ENCODE measurements at places on chromosomes 3 and 15.

DNA sequence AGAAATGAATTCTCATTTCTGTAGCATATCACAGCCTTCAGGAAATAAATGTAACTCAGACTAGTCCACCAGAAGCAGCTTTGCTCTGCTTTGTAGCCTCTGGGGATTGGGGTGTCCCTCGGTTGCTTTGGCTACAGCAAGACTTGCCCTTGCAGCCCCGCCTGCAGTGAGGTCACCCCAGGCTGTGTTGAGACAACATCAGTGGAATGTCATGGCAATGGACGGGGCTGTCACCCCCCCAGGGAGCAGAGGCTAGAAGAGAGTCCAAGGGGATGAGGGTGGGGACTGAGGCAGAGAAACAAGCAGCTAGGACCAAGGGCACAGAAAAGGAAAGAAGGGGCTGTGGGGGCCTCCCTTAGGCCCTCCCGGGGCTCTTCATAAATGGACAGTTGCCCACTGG is 854 bp downstream of the CLEC3B start:
- no peak for DNase-seq

GRCh38 chr3:152319831-152320617 is 51.3 kb downstream of the MBNL1 start:
- no peak for DNase-seq

DNA sequence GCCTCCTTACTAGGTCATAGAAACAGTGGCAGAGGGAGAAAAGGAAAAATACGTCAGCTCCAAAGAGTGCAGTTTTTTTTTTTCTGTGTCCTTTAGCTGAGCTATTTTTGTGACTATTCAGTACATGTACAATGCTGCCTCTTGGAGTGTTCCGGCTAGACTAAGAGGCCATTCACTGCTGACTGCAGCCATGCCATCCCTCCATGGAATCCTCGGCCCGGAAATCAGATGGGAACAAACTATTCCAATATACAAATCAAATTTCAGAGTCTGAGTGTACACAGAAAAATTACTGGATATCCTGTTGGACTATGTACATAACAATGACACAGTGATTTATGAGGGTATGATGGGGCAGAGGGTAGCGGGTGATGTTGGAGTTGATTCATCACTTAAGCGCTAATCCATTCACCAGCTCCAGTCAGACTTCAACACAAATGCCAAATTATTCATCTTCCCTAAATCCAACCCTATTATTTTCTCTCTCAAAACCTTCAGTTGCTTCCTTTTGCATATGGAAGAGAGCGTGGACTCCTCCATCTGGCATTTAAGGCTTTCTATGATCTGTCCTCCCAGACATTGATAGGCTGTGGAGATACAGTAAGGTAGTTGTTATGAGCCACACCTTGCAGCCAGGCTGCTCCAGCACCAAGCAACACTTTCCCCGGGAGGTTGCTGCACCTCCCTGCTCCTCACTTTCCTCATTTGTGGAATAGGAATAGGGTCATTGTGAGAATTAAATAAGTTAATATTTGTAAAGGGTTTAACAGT is 109.1 kb downstream of the LPP start:
- no peak for DNase-seq

GRCh38 chr3:28601291-28601690 is 252.7 kb upstream of the AZI2 start:
- DNase-seq = no peak

DNA sequence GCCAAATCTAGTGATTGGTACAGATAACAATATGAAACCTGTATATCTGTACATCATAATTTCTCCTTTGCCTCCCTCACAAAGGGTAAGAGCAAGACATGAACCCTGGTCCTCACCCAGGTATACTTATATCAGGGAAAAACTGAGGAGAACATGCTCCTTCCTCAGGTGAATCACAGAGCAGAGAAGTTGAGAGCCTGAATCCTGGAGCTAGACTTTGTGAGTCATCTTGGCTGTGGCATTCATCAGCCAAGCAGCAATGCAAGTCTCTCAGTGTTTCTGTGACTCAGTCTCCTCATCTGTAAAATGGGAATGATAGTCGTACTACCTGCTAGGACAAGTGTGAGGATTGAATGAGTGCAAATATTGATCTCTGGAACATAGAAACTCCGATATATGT is 165.7 kb upstream of the ADAMTS9 start:
- DNase-seq = no peak

DNA sequence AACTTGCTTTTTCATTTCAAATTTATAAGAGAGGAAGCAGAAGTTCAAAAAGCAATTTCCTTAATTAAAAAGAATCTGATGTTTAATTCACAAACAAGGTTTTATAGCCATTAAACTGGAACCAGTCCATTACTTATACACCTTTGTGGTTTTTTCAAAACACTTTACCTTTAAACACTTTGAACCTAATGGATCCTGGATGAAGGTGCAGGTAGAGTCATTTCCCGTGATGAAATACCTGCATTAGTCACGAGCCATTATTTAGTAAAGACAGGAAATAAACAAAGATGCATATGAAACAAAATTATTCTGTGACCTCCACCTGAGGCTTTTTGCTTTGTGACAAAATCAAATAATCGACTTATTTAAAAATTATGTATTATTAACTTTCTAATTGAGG is 341.7 kb upstream of the UBE2E2 start:
- DNase-seq = no peak

DNA sequence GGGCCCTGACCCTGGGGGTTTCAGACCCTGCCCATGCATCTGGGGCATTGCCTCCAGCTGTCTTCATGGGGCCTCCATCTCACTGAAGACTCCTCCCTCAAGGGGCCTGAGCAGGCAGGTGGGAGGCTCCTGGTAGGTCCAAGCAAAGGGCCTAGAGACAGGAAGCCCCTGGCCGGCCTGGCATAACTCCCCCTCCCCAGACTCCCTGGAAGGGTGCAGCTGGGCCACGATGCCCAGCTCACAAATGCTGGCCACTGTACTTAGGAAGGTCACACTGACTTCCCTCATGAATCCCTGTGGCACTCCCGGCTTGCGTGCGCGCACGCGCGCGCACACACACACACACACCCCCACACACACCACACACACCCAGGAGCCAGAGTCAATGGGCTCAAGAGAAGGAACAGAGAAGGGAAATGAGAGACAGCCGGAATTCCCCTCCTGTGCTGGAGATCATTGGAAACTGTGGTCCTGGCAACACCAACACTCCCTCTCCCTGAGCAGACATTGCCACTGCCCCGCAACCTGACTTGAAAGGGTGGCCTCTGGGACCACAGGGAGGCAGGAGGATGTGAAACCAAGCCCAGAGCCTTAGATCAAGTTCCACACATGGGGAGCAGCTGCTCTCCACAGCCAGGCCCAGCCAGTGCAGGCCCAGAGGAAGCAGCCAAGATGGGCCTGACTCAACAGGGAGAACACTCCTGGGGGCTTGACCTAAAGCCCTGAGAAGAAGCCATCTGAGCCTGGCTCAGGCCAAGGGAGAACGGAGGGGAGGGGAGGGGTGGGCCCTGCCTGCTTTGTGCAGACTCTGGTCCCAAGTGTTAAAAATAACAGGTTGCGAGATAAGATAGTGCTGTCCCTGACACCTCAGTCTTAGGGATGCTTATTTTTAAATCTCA is 69.7 kb downstream of the SCN5A start:
- DNase-seq = no peak

DNA sequence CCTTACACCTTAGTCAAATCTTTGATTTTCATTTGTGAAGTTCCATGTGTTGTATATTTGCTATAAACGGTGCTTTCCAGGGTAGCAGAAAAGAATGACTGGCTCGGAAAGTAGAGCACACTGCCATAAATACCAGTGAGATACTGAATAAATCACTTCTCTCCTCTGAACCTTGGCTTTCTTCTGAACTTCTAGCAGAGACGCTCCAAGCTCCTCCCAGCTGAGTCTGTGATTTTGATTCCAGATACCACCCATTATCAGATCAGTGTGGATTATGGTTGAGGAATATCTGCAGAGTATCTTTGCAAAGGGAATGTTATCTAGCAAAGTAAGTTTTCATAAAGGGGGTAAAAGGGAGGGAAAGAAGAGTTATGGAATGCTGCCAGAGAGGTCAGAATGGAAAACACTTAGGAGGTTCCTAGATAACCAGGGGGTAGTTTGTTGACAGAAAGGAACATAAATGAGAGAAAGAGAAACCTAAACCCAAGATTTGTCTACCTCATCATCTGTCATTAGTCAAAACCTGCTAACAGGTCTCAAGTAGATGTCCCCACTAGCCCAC is 98.5 kb upstream of the PSMD6 start:
- no peak for DNase-seq

DNA sequence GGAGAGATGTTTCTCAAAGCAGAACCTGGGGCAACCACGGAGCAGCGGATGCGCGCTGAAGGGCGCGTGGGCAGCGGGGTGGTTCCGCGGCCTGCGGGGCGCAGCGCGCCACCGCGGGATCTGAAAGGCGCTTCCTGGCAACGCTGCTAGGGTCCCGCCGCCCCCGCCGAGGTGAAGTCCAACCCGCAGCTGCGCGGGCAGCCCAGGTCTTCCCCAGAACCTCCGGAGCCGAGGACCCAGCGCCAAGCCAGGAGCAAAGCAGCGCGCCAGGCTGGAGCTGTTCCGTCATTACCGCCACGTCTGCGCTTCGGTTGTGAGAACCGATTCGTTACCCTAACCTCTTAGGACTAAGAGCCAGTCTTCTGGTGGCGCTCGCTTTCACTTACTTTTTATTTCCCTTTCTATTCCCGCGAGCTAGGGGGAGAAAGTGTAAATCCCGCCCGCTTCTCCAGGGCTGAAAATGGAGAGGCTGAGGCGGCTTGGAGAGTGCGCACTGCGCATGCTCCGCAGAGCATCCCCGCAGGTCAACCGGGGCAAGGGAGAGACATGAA is 3.2 kb upstream of the GABRG3 start:
- no peak for DNase-seq

- no peak for DNase-seq
Measured at GRCh38 chr3:151933234-151933853, 59.9 kb downstream of the SUCNR1 start.

GRCh38 chr3:128577711-128578110 is 72.9 kb downstream of the RPN1 start:
- no peak for DNase-seq

DNA sequence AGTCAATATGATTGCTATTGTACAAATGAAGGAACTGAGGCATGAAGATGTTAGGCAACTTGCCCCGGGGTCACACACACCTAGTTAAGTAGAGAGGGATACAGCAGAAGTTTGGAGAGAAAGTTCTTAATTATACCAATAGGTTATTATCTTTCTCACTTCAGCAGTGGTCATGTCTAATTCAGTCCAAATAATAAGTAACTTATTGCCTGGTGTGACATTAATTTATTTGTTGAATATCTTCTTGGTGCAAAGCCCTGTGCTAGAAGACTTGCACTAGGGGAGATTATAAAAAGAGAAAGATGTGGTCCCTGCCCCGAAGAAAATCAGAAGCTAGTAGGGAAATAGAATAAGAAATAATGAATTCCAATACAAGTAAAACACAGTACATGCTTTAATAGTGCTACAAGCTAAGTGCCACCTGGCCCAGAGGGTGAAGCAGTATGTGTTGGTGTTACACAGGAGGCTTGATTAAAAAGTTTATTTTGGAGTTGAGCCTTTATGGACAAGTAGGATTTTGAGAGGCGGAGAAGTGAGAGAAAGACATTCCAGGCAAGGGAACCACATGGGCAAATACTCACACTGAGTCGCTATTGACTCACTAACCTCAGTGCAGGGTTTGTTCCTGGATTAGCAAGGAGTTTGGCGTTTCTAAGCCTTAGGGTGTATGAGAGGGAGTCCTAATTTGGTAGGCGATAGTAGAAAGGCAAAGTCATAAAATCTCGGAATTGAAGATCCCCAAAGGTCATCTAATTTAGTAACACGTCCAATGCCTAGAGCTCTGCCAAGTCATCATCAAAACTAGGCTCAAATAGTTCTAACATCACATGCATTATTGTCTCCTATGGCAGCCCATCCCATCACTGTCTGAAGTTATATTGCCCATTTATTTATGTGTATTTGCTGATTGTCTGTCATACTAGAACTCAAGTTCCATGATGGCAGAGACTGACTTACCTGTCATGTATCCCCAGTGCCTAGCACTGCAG is 19.2 kb upstream of the GSK3B start:
- DNase-seq = no peak

DNA sequence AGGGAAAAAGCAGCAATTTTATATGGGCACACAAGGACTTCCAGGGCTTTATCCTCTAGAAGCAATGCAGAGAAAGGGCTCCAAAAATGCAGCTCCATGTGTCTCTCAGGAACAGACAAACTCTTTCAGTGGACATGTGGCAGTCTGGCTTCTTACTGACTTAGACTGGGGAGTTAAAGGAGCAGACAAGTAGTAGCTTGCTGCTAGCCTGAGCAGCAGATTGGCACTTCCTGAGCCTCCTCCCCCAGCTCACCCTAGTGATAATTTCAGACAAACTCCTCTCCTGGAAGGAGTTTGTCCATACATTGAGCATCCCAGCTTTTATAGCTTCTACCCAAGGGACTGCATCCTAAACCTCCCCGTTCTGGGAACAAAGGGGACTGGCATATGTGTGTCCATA is 101.7 kb upstream of the MANF start:
- no peak for DNase-seq

Data from stimulated activated naive CD4-positive, alpha-beta T cell (primary cell).